Tongue (tissue), 3 donors: ENCODE measurements at places on chromosomes 4 and X.

GRCh38 chr4:53748328-53748772, 157.1 kb upstream of the LNX1 start:
- DNase-seq = no peak

- no peak for DNase-seq
These were observed 285.9 kb upstream of the ARSJ start for GRCh38 chr4:114265342-114265741.

DNA sequence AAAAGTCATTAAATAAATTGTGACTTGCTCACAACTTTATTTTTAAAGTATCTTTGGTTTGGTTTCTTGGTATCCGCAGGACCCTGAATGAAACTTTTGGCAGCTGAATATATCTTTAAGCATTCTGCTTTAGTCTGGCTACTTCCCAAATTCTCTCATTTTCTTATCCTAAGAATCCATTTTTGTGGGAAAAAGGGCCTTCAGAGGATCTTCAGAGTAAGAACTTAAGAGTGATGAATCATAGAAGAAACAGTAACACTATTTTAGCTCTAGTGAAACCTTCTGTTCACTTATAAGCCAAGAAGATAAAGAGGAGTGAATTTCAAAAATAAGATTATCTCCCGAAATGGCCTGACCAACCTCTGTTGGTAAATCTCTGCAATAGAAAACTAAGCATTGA, 540.6 kb upstream of the MAGEB18 start:
- peak; percentile 0 for DNase-seq

- DNase-seq = peak; percentile 90
These were observed 11.3 kb downstream of the UCHL1 start for GRCh38 chr4:41267997-41268396.

- no peak for DNase-seq
These were observed 251.9 kb downstream of the PAPSS1 start for GRCh38 chr4:107468156-107468555.

DNA sequence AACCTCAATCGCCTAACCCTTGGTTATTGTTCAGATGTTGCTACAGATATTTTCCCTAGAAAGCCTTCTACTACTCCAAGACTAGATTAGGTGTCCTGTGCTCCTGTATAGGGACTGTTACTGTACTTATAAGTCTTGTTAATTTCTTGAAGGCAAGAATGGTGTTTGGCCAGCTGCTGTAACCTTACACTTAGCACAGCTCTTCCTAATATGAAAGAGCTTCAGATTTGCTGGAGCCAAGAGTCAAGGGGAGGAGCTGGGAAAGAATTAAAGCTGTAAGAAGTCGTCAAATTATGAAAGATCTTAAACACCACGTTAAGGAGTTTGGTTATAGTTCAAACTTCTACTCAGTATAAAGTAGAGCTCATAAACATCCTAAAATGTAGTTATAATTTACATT, 245.9 kb upstream of the TLL1 start:
- DNase-seq = peak; percentile 40

- DNase-seq = peak; percentile 15
These were observed 21.0 kb upstream of the TMSB15B start for GRCh38 chrX:103941201-103941975.

GRCh38 chrX:11579636-11580600, 85.8 kb downstream of the ARHGAP6 start:
- no peak for DNase-seq

DNA sequence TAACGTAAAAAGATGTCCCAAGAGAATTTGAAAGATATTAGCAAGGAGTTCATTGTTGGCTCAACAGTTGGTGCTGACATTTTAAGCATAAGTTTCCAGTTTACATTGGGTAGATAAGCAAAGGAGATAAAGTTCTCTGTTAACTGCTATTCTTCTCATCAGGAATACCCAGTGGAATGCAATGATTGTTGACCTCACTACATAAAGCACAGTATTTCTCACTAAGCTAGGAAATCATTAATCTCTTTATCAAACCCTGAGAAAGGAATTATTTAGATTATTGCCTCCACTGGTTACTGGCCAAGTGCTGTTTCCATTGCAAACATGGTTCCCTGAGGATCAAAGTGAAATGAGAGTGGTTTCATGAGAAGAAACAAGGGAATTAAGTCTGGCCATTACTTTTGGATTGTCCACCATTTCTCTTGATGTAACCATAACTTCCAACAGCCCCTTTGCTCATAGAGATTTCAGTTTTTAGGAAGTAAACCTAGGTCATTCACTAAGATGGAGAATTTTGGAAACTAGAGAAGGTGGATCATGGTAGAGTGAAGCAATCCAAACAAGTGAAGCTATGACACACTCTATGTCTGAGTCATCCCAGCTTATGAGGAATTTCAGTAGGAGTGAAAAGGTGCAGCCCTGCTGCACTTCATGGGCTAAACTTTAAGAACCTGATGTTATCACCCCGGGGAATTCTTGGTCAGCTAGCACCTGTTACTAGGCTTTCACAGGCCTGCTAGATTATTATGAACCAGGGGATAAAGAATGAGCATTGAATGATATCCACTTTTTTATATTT, 163.4 kb downstream of the AREG start:
- no peak for DNase-seq

- DNase-seq = no peak
These were observed 163.9 kb upstream of the ADGRL3 start for GRCh38 chr4:61036071-61036684.

DNA sequence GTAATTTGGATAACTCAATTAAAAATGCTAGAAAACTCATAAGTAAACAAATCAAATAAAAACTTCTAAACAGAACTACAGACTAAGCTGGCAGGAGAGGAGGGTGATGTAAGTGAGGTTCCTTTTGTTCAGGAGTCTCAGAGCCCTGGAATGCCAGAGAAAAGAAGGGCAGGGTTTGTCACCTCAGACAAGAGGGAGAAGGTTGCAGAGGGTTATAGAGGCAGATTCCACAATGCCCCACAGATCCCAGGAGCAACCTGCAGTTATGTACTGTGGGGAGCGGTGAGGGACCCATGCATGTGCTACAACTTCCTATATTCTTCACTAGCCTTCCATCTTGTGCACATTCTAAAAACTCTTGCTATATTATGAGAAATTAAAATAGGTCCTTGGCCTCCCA, 129.7 kb downstream of the CFAP299 start:
- DNase-seq = no peak

DNA sequence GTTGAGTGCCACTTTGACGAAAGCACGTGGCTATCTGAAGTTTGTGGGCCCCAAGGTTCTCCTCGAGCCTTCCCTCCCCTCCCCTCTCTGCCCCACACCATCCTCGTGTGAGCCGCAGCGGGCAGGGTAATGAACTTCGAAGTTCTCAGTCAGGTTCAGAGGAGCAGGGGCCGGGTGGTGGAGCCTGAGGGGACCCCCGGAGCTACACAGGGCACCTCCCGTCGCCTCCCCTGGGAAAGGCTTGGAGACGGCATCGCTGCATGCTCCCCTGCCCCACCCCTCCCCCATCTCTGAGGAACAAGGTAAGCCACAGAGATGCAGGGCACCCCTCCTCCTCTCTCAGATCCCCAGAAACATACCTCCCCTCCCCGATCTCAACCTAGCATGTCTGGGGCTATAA, 2.8 kb upstream of the NKX1-1 start:
- no peak for DNase-seq

- DNase-seq = peak; percentile 56
These were observed 57.5 kb upstream of the WDR1 start for GRCh38 chr4:10173754-10174749.

- peak; percentile 19 for DNase-seq
These were observed 29.5 kb upstream of the XIAP start for GRCh38 chrX:123830309-123830708.

DNA sequence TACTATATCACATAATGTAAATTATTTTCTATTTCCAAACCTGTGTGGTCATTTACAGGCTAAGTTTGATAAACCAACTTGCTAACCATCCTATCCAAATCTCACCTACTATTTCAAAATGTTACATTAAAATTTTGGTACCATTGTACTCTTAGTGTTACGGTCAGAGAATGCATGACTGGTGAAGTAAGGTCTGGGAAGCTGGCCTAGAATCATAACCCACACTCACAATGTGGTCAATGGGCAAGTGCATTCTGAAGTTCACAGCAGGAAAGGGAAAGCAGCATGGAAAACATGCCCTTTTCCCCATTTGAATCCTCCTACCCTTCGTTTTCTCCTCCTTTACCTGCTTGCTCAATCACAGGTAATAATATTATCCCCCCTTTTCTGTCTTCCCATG, 54.4 kb downstream of the PPP3CA start:
- DNase-seq = no peak

- DNase-seq = no peak
These were observed 101.4 kb upstream of the FRMPD3 start for GRCh38 chrX:107348051-107348450.

DNA sequence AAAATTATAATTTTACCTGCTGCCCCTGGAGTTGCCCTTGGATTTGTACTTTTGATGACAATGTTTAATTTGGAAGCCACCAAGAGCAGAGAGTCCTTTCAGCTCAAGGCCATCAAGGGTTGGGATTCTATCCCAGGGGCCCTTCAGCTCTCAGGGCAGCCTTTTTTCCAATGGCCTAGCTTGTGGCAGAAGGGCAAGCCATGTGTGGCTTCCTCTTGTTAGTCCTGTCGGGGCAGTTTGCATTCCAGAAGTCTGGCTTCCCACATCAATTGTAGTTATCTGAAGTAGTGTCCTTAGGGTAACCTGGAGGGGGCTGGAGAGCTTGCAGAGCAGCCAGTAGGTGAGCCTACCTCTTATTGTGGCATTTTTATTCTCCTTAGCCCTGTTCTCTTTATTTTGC, 569.4 kb downstream of the TRAM1L1 start:
- no peak for DNase-seq
